ENCODE measurements at places on chromosomes 12 and 14.
A peak's percentile ranks its signal among the peaks of the same experiment; 100 is the strongest.

GRCh38 chr14:98877065-98877464 lies 394.9 kb downstream of the BCL11B start:
- no peak for DNase-seq

- peak; percentile 95 for DNase-seq
Measured at GRCh38 chr14:64762044-64763034, 58.1 kb downstream of the PLEKHG3 start.

GRCh38 chr12:66194122-66194521 lies 5.1 kb downstream of the IRAK3 start:
- DNase-seq = no peak

- DNase-seq = no peak
Measured at GRCh38 chr12:124299628-124300388, 4.9 kb downstream of the RFLNA start.

- DNase-seq = no peak
Measured at GRCh38 chr12:110948041-110948440, 27.7 kb upstream of the MYL2 start.

DNA sequence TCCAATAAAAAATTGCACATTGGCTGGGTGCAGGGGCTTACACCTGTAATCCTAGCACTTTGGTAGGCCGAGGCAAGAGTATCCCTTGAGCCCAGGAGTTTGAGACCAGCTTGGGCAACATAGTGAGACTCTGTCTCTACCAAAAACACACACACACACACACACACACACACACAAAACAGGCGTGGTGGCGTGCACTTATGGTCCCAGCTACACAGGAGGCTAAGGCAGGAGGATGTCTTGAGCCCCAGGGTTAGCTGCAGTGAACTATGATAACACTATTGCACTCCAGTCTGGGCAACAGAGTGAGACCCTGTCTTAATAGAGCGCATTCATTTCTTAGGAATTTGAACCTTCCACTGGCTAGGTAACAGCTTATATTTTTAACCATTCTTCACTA lies 42.9 kb upstream of the BICD1 start:
- DNase-seq = no peak

DNA sequence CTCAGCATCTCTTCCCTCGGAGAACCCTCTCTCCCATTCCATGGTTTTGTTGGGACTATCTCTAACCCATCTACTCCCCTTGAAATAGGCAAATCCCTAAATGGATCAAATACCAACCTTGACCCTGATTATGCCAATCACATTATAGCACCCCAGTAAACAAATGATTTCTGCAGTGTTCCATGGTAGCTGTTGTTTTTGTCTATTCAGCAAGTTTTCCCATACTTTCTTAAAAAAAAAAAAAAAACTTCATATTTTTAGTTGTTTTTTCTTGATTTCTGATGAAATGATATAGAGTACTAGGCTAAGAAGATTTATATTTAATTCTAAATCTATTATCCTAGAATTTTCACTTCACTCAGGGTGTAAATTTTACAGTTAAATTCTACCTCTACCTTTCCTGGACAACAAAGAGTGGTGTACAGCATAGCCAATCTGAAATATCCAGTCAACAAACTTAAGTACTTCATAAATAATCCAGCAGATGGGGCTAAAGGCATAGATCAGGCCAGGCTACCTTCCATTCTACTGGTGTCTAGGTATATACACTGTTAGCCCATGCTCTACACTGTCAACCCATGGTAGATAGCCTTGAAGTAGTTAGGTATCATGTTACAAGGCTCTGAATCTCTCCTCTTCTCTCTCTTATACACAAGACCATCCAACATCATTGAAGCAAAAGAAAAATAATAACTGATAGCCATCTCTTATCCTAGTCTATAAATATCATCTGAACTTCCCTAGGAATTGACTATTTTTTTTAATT lies 82.2 kb downstream of the PLEKHG7 start:
- DNase-seq = peak; percentile 83

DNA sequence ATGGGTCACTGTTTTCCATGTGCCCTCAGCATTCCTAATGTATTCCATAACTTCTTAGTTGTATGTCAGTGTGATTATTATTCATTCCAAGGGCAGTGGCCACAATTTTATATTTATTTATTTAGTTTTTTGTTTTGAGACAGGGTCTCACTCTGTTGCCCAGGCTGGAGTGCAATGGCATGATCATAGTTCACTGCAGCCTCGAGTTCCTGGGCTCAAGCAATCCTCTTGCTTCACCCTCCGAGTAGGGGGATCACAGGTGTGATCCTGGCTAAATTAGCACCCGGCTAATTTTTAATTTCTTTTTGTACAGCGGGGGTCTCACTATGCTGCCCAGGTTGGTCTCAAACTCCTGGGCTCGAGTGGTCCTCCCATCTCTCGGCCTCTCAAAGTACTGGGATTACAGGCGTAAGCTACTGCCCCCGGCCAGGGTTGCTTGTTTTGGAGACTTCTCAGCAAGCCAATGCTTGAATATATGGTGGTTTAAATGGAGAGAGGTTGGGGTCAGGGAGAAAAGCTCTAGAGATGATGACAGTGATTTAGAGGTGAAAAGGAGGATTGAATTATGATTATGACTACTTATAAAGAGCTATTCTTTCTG lies 7.6 kb downstream of the GPRC5A start:
- DNase-seq = no peak

- DNase-seq = peak; percentile 82
Measured at GRCh38 chr14:73758392-73759182, 44.4 kb upstream of the PNMA1 start.

GRCh38 chr14:102403028-102403427 lies 40.3 kb downstream of the TECPR2 start:
- DNase-seq = no peak

- peak; percentile 58 for DNase-seq
Measured at GRCh38 chr12:57214398-57214781, 2.2 kb upstream of the NXPH4 start.

- DNase-seq = peak; percentile 36
Measured at GRCh38 chr14:21025371-21026273, 761 bp upstream of the NDRG2 start.

DNA sequence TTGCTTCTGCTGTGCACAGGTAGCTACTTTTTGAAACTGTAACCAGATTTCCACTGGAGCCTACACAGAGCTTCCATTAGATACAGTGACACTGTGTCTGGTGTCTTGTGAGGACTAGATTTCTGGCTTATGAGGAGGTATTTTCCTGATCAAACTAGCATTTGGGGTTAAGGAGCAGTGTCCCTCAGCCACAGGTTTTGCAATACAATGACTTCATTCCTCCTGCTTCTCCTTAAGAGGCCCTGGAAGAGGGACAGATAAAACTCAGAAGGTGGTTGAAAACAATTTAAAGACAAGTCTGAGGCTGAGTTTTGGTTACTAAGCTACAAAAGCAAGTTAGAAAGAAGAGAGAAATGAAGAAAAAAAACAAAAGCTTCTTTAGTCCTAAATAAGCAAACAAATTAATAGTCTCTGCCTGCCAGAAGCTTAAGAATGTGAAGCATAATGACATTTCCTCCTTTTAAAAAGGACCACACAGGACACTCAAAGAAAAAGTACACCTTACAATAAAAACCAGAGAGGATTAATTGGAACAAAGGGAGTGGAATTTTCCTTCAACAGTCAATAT lies 53.0 kb downstream of the PKP2 start:
- DNase-seq = no peak

DNA sequence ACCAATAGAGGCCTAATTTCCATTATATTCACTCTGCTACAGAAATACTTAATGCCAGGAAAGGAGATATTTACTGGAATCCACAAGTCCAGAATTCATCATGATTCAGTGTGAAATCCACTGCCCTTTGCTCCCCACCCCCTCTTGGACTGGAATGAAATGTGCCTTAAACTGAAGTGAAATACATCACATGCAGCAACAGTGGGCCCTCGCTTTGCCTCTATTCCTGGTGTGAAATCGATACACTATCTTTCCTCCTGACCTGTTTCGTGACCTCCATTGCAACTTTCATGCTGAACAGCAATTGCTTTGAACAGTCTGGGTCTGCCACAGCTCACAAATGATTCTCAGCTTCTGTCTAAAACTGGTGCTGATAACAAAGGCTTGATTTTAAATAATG lies 100.6 kb downstream of the NPAS3 start:
- DNase-seq = no peak

- DNase-seq = no peak
Measured at GRCh38 chr12:82555699-82556098, 131.0 kb upstream of the TMTC2 start.

- peak; percentile 1 for DNase-seq
Measured at GRCh38 chr12:84910549-84911241, 1.9 kb downstream of the SLC6A15 start.

- DNase-seq = no peak
Measured at GRCh38 chr12:17326649-17327048, 720.7 kb upstream of the LMO3 start.

DNA sequence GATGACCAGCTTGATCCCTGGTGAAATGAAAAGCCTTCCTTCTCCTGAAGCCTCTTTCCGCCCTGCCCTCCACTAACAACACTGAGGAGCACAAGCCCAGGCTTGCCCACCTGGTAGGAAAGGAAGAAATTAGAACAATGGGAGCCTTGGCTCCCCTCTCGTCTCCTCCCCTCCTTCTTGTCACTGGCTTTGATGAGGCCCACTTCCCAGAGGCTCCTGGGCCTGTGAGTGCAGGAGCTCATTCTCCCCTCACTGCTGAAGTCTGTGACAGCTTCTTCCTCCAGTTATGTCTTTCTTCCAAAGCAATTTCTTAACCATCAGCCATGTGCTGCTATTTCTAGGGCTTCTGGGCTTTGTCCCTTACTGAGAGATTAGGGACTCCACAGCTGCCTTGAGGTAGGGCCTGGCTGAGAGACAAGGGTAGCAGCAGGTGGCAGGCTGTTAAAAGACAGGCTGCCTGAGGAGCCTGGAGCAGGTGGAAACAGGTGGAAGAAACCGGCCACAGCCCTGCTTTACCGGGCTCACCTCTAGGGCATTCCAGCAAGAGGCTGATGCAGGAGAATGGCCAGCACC lies 53.6 kb upstream of the SRSF5 start:
- DNase-seq = peak; percentile 95

DNA sequence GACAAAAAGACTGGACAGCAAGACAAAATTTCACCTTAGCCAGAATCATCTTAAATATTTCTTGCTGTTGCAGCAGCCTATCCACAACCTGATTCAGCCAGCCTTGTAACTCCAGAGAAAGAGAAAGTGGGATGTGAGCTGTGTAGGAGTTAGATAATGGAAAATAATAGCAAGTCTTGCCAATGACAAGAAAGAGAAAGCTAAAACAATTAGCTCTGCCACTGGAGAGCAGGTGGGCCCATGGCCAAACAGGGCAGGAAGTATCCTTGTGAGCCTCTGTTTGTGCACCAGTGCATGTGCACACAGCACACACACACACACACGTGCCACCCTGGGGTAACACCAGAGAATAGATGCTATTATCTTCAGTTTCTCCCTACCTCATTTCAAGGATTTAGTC lies 106.0 kb upstream of the CCDC196 start:
- no peak for DNase-seq

DNA sequence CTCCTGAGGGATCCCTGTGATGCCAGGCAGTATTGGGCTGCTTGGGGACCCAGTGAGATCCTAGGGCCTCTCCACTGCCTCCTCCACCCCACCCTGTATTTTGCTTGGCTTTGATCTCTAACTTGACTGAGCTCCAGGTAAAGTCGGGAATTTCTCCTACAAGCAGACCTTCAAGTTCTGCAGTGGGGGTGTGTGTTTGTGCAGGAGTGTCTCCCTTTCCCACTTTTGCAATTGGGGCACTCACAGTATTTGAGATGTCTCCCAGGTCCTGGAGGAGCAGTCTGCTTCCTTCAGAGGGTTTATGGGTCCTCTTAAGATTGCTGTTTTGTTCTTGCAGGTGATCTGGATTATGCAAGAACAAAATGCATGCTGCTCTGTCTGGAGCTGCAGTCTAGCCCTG lies 68.9 kb downstream of the ALG10B start:
- no peak for DNase-seq

GRCh38 chr14:65159281-65160062 lies 57.2 kb upstream of the MAX start:
- DNase-seq = no peak

- DNase-seq = no peak
Measured at GRCh38 chr14:77590845-77591485, 25.5 kb downstream of the SPTLC2 start.

GRCh38 chr12:32120419-32120818 lies 13.8 kb downstream of the BICD1 start:
- no peak for DNase-seq

DNA sequence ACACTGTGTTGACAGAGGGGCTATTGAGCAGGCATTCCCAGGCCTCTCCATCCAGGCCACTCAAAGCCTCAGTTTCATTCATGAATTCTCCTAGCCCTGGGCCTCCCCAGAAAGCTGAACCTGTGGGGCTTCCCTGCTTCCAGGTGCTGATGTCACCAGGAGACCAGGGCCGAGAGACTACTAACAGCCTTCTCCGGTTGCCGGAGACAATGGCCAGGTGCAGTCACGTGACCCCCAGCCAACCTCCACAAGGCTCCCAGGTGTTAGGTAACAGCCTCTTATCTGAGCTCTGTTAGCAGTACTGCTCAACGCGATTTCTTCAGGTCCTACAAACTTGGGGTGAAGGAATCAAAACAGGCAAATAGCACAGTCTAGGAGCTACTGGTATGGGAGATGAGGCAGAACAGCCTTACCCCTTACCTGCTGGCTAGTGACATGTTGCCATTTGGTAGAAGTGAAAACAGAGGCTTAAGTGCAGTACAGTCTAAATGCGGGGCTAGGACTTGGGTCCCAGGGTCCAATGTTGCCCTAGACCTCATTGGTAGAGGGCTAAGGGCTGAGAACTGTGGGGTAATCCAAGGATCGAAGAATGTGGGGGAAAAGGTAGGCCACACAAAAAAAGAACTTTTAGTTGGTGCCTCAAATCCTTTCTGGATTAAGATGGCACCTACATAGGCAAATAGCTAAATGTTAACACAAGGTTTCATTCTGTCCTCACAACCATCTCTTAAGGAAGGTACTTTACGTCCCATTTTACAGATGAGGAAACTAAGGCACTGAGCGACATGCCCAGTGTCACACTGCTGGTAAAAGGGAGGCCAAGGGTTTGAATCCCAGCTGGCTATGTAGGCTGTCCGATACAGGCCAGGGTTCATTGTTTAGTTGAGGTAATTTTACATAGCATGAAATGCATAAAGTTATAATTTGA lies 3.8 kb downstream of the CCDC88C start:
- no peak for DNase-seq

DNA sequence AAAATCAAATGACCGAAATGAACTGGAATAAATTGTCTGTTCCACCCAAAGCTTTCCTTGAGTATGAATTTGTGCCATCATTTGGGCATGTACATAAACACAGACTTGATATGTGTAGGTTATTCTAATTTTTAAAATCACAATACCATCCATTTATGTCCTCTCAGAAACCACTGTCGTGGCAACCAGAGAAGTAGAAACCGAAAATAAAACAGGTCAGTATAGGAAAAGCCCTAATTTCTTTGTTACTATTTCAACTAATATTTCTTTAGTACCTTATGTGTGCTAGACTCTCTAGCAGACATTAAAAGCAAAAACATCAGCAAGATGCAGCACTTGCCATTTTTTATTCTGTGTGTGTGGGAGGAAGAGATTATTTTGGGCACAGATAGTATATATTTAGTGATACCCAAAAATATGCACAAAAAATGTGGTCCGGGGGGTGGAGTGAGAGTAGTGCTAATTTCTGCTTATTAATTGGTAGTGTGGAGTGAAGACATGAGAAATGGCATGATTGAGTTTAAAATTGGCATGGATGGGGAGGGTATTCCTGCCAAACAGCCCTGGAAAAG lies 130.8 kb upstream of the CNTN1 start:
- no peak for DNase-seq

Data from NCI-H524 (cell line).